CD4-positive, alpha-beta T cell treated with Interleukin-21 for 1 hour (primary cell): ENCODE measurements at places on chromosomes 3 and 15.
A peak's percentile ranks its signal among the peaks of the same experiment; 100 is the strongest.

DNA sequence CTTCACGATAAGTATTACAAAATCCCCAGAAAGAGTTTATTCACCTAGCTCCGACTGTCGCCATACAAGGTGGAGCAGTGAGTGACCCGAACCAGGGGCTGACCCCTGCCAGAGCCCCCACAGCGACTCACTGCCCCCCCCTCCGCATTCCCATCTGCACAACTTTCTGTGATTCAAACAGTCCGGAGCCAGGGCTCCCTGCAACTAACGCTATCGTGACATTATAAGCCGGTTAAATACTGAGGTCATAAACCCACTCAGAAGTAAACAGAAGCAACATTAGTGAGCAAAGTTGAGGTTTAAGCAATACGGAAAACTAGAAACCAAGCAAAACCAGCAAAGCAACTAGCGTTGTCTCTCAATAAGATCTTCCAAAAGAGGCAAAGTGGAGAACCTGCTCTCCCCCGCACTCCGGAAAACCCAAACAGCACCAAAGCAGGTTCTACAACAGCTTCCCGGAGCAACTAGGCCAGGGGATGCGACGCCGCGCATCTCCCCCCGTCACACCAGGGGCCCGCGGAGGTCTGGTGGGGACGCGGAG, 642 bp downstream of the SCAP start:
- no peak for DNase-seq

DNA sequence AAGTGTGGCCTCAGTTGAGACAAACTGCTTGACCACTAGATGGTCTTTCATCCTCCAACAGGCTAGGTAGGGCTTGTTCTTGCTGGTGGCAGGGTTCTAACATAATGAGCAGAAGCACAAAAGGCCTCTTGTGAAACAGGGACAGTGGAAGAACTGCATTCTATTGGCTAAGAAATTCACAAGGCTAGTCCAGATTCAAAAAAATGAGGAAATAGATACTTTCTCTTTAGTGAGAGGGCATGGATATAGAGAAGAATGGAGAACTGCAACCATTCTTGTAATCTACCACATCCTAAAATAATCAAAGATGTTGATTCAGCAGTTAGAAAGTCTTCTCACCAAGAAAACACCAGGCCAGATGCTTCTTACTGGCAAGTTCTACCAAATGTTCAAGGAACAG, 143.7 kb upstream of the LRIG1 start:
- no peak for DNase-seq

GRCh38 chr3:15324379-15324808, 8.0 kb downstream of the SH3BP5 start:
- no peak for DNase-seq

DNA sequence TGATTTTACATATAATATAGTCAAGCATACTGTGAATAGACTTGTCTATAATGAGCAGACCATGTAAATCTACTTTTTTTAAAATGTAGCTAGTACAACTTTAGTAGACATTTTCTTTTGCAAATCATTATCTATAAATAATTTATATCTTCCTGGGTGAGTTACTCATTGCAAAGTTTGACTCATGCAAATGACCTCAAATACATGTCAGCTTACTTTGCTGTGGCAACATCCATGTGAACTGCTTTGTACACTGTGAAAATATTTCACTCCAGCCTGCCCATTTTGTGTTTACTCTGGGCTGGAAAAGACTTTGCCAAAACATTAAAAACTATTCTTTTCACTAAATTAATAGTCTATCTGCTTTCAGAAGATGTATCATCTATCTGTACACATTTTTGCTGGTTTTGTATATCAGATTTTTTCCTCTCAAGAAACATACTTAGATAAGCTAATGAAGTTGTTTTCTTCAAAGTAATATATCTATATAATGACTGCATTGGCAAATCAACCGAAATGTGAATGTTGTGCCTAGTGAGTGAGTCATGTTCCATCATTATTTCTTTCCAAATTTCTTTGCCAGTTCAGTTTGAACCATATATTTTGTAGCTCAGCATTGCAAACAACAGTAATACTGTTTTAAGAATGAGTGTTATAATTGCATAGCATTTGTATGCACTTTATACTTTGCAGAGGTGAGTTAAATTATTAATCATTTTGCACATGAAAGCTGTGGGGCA, 26.5 kb downstream of the IGSF10 start:
- DNase-seq = no peak

DNA sequence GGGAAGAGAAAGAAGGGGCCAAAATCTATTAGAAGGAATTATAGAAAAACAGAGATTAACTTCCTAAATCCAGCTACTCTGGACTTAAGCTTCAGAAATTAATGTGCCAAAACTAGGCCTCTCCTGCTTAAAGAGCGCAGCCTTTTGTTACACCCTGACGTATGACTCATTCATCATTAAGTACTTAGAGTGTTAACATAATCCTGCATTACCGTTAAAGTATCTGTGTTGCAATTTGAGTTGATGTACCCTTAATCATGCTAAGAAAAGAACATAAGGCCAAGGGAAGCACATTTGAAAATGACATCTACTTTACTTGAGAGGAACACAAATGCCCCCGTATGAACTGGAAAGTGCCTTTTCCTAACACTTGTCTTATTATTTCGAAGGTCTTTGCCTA, 7.9 kb downstream of the HTR3D start:
- no peak for DNase-seq

DNA sequence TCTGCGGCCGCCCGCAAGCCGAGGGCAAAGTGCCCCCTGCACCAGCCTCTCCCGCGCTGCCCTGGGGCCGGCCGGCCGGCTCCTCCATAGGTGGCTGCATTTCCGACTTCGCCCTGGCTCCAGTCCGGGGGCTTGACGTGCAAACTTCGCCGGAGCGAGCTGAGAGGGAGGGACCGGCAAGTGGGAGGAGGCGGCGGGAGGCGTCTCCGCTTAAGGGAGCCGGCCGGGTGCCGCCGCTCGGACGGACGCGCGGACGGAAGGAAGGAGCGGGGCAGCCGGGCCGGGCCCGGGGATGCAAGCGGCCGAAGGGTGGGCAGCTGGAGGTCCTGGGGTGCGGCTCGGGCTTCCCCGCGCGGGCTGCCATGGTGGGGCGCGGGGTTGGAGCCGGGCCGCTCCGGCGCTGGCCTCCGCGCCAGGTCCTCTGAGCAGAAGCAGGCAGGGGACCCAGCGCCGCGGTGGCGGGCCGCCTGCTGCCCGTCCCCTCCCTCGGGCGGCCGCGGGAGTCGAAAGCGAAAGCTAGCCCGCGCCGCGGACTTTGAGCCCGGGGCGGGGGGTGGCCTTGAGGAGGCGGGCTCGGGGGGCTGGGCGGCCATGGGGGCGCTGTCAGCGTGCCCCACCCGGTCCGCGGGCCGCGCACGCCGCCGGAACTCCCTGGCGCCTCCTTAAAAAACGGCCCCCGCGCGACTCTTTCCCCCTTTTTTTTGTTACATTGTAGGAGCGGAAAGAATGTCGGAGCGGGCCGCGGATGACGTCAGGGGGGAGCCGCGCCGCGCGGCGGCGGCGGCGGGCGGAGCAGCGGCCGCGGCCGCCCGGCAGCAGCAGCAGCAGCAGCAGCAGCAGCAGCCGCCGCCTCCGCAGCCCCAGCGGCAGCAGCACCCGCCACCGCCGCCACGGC, at the start of gene SCAANT1:
Gene SCAANT1 (minus strand): TSS at position 511 of the 895 bp plus-strand sequence.
- peak; percentile 89 for DNase-seq

- DNase-seq = no peak
Measured at GRCh38 chr15:96314518-96314917, 16.0 kb upstream of the NR2F2 start.
